ENCODE measurements at places on chromosomes 16 and 17.
A peak's percentile ranks its signal among the peaks of the same experiment; 100 is the strongest.

- DNase-seq, result no peak
Observed at GRCh38 chr16:10093576-10093975, 88.7 kb downstream of the GRIN2A start.

DNA sequence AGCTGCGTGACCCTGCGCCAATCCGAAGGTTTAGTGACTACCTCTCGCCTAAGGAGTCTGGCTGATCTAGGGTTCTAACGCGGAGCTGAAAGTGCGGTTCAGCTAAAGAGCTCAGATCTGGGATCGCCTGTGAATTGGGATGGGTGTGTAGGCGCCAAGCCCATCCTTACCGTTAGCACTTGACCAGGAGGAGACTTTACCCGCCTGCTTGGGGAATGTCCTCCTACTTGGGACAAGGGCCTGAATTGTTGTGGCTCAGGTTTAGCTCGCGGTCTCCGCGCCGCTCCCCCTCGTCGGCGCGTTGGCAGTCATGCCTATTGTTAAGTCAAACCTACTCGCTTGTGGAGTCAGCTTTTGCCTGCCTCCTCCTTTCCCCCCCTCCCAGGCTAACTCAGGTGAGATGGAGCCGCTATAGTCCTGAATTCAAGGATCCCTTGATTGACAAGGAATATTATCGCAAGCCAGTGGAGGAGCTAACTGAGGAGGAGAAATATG lies 480 bp downstream of the MRPS7 start:
- no peak for DNase-seq

- no peak for DNase-seq
Observed at GRCh38 chr16:83338941-83339340, 468.8 kb upstream of the HSBP1 start.

GRCh38 chr17:73605444-73605843 lies 38.8 kb downstream of the SDK2 start:
- no peak for DNase-seq

DNA sequence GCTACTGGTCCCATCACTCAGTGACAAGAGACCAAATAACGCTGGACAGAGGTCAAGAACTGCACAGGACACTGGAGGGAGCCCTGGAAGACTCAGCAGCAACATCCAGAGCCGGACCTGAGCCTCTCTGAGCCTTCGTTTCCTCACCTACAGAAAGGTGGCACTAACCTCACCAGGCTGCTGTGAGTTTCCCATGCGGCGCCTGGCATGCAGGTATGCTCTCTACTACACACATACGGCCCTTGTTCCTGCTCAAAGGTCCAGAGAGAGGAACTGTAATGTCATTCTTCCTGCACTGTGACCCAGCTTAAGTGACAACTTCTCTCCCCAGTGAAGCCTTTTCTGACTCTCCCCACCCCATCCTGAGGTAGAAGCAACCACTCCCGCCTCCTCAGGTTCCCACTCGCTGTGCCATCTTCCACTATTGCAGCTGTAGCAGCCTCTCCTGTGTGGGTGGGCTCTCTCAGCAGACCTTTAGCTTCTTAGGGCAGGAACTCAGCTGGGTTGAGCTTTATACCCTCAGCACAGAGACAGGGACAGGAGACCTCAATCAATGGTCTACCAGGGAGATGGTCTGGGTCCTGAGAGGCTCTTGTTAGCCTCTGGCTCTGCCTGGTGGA lies 43.9 kb upstream of the SREBF1 start:
- DNase-seq, result no peak

- DNase-seq, result no peak
Observed at GRCh38 chr17:49437696-49438435, 23.2 kb upstream of the PHB1 start.

GRCh38 chr16:49455181-49455990 lies 81.8 kb downstream of the C16orf78 start:
- no peak for DNase-seq

GRCh38 chr17:17562146-17562511 lies 29.4 kb downstream of the PEMT start:
- DNase-seq, result no peak

GRCh38 chr16:77897129-77897437 lies 108.7 kb downstream of the VAT1L start:
- no peak for DNase-seq

DNA sequence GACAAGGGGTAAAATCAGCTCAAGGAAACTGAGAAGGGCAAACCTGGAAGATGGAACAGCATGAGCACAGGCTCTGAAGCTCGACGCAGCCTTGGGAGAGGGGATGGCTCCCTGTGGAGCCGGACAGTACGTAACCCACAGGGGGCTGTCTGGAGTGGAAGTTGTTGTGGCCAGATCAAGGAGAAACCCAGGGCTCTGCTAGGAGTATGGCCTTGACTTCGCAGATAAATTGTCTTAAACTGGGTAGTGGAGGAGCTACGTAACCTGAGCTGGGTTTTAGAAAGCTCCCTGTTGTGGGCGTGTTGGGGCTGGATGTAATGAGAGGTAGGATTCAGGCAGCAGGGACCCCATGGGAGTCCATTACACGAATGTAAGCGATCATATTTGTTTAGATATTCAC lies 25.5 kb upstream of the AXIN2 start:
- no peak for DNase-seq

DNA sequence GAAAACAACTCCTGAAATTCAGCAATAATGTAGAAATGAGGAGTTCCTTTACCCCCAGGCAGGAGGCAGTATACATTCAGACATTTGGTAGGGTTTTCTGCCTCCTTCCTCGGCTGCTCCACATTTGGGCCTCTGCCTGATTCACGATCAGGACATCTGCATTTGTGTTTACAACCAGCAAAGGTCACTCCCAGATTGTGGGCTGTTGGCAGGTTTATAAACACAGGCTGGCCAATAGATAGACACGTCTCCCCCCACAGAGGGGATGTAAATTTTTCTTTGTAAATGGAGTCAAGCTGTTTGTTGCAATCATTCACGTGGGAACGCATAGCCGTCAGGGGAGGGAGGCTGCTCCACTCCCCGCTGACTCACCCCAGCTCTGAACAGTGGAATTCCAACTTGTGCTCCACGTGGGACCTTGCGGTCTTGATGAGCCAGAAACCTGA lies 252.1 kb upstream of the N4BP1 start:
- DNase-seq, result peak; percentile 16

- DNase-seq, result no peak
Observed at GRCh38 chr16:88697831-88698615, 8.2 kb downstream of the RNF166 start.

- DNase-seq, result no peak
Observed at GRCh38 chr17:74028354-74029116, 174.9 kb upstream of the RPL38 start.

DNA sequence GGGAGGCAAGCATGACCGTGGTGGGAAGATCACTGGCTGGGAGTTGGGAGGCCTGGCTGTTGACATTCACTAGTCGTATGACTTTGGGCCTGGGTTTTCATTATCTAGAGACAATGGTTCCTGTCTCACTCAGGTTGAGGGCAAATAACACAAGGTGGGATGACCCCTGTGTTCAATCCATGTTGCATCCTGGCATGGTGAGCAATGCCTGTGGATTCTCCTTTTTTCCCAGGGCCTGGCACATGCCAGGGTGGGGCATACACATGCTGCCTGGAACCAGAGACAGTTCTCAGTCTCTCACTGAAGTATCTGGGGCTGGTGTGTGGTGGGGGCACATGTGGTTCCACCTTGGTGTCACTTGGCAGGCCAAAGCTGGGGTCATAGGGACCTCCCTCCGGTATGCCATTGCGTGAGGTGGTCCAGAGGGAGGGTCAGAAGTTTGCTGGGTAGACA lies 5.4 kb downstream of the THRA start:
- DNase-seq, result no peak

GRCh38 chr17:73309727-73310596 lies 1.8 kb downstream of the CDC42EP4 start:
- DNase-seq, result no peak

- DNase-seq, result peak; percentile 82
Observed at GRCh38 chr17:17613708-17614114, 22.2 kb upstream of the PEMT start.

DNA sequence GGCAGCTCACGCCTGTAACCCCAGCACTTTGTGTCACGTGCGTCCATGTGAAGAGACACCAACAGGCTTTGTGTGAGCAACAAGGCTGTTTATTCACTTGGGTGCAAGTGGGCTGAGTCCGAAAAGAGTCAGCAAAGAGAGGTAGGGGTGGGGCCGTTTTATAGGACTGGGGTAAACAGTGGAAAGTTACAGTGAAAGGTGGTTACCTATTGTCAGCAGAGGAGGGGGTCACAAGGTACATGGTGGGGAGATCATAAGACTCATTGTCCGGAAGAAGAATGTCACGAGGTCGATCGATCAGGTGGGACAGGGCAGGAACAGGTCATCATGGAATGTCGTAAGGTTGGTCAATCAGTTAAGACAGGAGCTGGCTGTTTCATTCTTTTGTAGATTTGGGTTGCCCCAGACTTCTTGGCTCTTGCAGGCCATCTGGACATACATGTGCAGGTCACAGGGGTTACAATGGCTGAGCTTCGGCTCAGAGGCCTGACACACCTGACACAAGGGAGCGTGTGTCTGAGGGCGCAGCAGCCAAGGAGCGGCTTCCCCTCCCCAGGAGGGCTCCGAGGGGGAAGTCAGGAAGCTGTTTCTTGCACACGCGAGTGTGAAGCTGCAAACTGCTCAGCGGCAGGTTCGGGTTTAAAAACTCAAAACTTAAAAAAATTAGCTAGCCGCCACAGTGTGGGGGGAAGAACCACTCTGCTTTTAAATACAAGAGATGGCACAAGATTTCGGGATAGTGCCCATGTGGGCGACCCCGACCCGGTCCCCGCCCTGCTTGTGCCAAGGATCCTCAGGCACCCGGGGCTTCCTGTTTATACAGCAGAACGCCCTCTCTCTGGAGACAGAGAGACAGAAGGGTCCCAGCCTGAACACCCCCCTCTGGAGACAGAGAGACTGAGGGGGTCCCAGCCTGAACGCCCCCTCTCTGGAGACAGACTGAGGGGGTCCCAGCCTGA lies 12.4 kb upstream of the TEX19 start:
- DNase-seq, result no peak

DNA sequence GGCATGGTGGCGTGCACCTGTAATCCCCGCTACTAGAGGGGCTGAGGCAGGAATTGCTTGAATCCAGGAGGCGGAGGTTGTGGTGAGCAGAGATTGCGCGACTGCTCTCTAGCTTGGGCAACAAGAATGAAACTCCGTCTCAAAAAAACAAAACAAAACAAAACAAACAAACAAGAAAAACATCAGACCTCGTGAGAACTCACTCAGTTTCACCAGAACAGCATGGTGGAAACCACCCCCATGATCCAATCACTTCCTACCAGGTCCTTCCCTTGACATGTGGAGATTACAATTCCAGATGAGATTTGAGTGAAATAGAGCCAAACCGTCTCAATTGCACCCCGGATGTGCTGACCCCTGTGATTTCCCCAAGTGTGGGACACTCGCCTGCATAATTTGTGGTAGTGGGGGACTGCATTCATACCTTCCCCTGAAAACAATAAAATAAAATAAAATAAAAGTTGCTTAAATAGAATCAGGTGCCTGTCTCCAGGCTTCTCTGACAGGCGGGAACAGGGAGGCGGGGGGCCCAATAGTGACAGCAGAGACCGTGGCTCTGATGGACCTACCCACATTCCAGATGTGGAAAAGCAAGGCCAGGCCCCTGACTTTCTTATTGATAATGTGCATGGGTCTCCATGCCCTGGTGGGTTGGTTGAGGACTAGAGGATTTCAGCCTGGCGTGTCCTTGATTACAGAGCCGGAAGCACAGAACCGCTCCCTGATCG lies 13.1 kb downstream of the ZSCAN10 start:
- DNase-seq, result no peak

DNA sequence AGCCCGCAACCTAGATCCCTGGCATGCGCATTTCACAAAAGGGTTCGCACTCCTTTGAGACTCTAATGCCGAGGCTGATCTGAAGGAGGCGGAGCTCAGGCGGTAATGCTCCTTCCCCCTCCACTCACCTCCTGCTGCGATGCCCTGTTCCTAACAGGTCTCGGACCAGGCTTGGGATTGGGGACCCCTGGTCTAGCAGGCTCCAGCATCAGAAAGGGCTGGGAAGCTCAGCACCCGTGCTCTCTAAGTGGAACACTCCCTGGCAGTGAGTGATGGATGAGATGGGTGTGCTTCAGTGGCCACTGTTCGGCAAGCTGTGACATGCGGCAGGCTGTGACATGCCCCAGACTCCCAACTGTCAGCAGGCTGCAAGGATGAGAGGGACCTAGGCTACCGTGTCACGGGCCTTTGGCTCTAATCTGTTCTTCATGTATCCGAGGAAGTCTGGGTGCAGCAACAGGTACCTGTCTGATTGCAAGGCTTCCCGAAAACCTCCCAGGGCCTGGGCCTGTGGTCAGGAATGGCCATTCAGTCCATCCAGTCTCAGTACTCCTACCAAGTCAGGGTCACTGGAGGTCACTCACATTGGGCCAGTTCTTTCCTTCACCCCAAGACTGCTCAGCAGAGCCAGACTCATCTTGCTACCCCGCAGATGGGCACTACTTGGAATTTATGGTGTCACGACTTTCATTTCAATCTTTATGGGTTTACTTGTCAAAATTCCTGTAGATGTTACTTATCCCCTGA lies 1.3 kb upstream of the ST6GALNAC2 start:
- peak; percentile 49 for DNase-seq

GRCh38 chr17:74172700-74173099 lies 30.8 kb upstream of the RPL38 start:
- no peak for DNase-seq

- DNase-seq, result no peak
Observed at GRCh38 chr16:13425836-13426235, 494.1 kb upstream of the ERCC4 start.

DNA sequence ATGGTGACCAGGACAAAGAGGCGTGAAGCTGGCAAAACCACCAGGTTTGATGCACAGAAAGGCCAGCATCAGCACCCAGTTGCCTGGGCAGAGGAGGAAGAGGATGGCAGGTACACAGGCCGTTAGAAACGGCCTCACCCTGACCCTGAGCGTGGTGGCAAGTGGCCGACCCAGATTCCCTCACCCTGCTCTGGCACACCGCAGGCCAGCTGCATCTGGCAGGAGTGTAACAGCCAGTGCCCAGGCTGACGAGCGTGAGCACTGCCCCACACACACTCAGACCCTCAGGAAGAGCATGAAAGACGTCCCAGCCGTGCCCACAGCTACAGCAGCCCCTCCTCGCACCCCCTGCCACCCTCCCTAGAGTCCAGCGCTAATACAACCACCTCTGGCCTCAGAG lies 82.0 kb downstream of the ANKRD11 start:
- no peak for DNase-seq

GRCh38 chr17:12790249-12791106 lies 1.2 kb downstream of the ARHGAP44 start:
- DNase-seq, result peak; percentile 20

- DNase-seq, result no peak
Observed at GRCh38 chr16:68244481-68244902, 681 bp upstream of the PLA2G15 start.

DNA sequence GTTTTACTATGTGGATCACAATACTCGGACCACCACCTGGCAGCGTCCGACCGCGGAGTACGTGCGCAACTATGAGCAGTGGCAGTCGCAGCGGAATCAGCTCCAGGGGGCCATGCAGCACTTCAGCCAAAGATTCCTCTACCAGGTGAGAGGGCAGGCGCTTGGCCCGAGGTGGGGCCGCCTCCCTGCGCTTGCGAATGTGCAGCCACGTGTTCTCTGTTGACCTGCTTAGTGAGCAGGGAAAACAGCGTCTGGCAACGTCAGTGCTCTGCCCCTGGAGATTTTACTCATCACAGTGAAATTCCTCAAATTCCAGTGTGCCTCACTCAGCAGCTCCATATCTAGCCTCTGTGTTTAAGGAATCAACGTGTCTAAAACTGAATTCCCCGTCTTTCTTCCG lies 33.4 kb upstream of the CLEC18A start:
- peak; percentile 98 for DNase-seq

GRCh38 chr16:66175636-66176035 lies 190.9 kb upstream of the CDH5 start:
- no peak for DNase-seq

GRCh38 chr16:72657791-72658190 lies 390.1 kb downstream of the ZFHX3 start:
- DNase-seq, result no peak
